ENCODE measurements at places on chromosomes 12 and 14. TPM values are rescaled to one million over a fixed set of nuclear protein-coding genes. Genes with fewer than 3 reads are reported as not detected.

- H3K4me1 ChIP-seq, result peaks cover 3% of the 10 kb centered on the region
- H3K4me3 ChIP-seq, result no peak overlapping the region
- DNase-seq, result no peak
- no peaks in the 10 kb centered on the region for H3K36me3 ChIP-seq
Observed at GRCh38 chr12:89838833-89839232, 130.2 kb upstream of the ATP2B1 start.

MDGA2 gene
- total RNA-seq, result not detected

GRCh38 chr12:51128919-51129318, 44.0 kb downstream of the TFCP2 start:
- peak; percentile 51 for DNase-seq
- H3K27me3 ChIP-seq, result no peaks in the 10 kb centered on the region
- peaks cover 3% of the 10 kb centered on the region for H3K4me1 ChIP-seq
- H3K27ac ChIP-seq, result no peak overlapping the region
- no peak overlapping the region for H3K4me3 ChIP-seq
- peaks cover 8% of the 10 kb centered on the region for H3K36me3 ChIP-seq

GRCh38 chr12:8596561-8596960, 16.1 kb downstream of the AICDA start:
- no peak overlapping the region for H3K4me3 ChIP-seq
- H3K4me1 ChIP-seq, result no peaks in the 10 kb centered on the region
- H3K27me3 ChIP-seq, result no peaks in the 10 kb centered on the region
- H3K27ac ChIP-seq, result no peak overlapping the region
- DNase-seq, result no peak
- no peaks in the 10 kb centered on the region for H3K36me3 ChIP-seq
